ENCODE measurements at places on chromosomes 6 and 20. TPM values are rescaled to one million over a fixed set of nuclear protein-coding genes. Genes with fewer than 3 reads are reported as not detected.

DNA sequence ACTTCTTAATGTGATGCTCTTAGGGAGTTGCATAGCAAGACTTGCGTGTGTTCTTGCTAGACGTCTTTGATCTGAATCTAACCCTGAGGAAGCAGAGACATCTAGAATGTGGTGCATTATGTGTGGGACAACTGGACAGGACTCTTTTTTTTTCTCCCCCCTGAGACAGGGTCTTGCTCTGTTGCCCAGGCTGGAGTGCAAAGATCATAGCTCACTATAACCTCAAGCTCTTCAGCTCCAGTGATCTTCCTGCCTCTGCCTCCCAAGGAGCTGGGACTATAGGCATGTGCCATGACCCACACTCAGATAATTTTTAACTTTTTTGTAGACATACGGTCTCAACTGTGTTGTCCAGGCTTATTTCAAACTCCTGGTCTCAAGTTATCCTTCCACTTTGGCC is 34.0 kb downstream of the PCMT1 start:
- DNase-seq: no peak

- DNase-seq: no peak
These were observed 53.6 kb upstream of the EDN3 start for GRCh38 chr20:59246691-59247400.

DNA sequence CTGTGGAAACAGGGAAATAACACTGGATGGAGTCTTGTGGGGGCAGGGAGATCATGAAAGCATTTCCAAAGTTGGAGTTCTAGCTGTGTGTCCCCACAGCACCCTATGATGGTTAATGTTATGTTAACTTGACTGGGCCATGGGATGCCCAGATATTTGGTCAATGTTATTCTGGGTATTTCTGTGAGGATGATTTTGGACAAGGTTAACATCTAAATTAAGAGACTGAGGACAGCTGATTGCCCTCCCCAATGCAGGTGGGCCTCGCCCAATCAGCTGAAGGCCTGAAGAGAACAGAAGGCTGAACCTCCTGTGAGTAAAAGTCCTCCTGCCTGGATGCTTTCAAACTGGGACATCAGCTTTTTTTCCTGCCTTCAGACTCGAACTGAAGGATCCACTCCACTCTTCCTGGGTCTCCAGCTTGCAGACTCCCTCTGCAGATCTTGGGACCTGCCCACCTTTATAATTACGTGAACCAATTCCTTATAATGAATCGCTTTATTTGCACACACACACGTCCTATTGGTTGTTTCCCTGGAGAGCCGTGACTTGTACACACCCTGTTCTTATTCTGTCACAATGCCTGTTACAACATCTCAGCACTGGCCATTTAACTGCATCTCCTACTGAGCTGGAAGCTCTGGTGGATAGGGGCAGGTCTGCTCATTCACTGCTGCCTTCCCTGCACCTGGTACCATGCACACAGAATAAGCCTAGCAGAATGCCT is 99.5 kb upstream of the IYD start:
- no peak for DNase-seq

GRCh38 chr20:15119852-15120487 is 782.6 kb upstream of the FLRT3 start:
- no peak for DNase-seq

DNA sequence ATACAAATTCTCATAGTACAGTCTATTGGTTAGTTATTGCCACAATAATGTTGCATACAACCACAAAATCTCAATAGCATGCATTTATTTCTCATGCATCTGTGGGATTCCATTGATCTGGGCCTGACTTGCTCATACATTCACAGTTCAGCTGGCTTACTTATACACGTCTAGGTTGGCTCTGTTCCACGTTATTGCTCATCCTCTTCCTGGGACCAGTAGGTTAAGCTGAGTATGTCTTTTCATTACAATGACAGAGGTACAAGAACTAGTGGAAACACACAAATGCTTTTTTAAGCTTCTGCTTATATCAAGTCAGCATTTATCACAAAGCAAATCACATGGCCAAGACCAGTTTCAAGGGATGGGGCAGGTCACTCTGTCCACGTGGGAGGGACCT is 485.3 kb upstream of the BTBD3 start:
- DNase-seq: no peak

- DNase-seq: no peak
These were observed 351.7 kb upstream of the ARID1B start for GRCh38 chr6:156425359-156426020.

- DNase-seq: no peak
These were observed 28.2 kb upstream of the KCNB1 start for GRCh38 chr20:49510562-49511122.

GRCh38 chr20:44597516-44597915 is 15.1 kb downstream of the PKIG start:
- DNase-seq: no peak

DNA sequence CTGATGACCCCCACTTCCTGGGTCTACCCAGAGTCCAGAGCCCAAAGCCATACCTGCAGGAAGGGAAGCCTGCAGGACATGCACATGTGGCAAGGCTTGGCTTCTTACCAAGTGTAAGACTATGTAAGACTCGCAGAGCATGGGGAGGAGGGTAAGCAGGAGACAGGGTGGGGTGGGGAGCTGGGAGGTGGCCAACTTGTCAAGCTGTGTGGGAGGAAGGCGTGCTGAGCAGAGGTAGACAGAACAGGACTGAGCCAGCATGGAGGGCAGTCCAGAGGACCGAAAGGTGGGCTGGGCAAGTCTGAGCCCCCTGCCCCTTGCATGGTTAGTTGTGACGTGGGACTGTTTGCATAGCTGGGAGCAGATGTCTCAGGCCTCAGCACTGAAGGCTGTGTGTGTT is 53.4 kb upstream of the RNF24 start:
- no peak for DNase-seq

- no peak for DNase-seq
These were observed 297.4 kb downstream of the QKI start for GRCh38 chr6:163711615-163712565.

GRCh38 chr6:5282191-5282623 is 20.9 kb downstream of the FARS2 start:
- no peak for DNase-seq

ENPP5 gene
- not detected for total RNA-seq

RGS17 gene
- not detected for total RNA-seq

CCN5 gene
- not detected for total RNA-seq

CDK19 gene
- total RNA-seq: 12.4 TPM

C6orf120 gene
- 22.6 TPM for total RNA-seq

Data from activated T-helper 1 cell treated with anti-CD3 and anti-CD28 coated beads, Interleukin-12 subunit alpha, Interleukin-12 subunit beta, Interleukin-2, Interleukin-4 antibody, amounts not matched to agents 30 ng/mL and 10 ng/mL and 1 ng/mL, durations not matched to agents 14 hours and 24 hours and 36 hours (primary cell).